ENCODE measurements at places on chromosomes 1 and 21.

DNA sequence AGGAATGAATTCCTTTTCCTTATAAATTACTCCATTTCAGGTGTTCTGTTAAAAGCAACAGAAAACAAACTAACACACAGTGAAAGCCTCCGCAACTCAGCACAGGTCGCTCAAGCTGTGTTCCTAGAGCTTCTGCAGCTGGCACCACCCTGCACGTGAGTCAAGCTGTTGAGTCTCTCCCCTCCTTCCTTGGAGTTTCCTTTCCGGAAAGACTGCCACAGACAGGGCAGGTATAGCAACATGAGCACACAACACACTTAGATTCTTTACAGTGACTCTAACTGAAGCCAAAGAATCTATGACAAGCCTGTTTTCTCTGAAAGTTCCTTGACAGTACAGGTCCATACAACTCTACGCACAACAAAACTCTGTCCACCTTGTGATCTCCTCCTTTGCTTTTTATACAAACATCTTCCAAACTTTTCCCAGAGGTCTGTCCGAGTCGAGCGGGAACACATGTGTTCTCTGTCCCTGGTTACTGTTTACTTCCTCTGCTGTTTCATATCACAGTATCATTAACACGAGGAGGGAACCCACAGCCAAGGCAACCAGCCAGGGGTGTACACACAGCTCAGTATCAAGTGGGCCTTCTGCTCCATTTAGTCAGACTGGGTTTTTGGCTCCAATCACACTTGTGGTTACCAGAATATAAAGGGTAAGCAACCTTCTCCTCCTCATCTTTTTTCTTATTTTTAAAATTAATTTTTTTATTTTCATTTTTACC, 38.7 kb upstream of the DESI2 start:
- DNase-seq = no peak

DNA sequence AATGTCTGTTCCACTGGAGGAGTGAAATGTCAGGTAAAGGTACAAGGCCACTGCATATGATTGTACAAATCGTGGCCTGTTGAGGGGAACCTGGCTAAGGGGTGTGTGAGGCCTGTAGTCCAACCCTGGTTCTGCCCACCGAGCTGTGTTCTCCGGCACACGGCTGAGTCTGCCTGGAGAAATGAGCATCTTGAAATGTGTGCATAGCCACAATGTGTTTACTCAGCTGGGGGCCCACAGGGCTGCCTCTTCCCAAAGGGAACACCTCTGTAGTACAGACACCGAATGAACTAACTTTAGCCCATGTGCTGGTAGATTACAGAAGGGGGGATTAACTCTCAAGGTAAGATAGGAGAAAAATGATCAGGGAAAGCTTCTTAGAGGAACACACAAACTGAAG, 30.2 kb downstream of the AK4 start:
- no peak for DNase-seq

GRCh38 chr1:239270509-239270908, 115.9 kb upstream of the CHRM3 start:
- no peak for DNase-seq

DNA sequence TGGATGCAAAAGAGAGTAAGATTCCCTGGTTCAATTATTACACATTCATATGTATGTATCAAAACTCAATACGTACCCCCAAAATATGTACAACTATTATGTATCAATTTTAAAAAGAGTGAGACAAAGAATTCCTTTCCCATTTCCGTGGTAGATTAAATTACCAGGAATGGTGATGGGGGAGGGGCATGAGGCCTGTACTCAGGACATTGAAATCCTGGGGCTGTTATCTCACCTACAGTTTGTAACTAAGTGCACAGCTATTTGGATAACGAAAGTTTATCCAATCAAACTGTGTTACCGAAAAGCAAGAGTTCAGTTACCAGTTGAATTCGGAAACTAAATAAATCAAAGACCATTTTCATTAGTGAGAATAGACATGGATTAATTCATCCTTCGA, 8.3 kb upstream of the ESRRG start:
- DNase-seq = no peak

- no peak for DNase-seq
These were observed 6.8 kb upstream of the RCAN1 start for GRCh38 chr21:34621434-34622350.

Measured in activated T-cell treated with anti-CD3 and anti-CD28 coated beads for 1 hour (primary cell).